Astrocyte (in vitro differentiated cells and primary cell): ENCODE measurements at places on chromosomes 6 and 20.
A peak's percentile ranks its signal among the peaks of the same experiment; 100 is the strongest.

DNA sequence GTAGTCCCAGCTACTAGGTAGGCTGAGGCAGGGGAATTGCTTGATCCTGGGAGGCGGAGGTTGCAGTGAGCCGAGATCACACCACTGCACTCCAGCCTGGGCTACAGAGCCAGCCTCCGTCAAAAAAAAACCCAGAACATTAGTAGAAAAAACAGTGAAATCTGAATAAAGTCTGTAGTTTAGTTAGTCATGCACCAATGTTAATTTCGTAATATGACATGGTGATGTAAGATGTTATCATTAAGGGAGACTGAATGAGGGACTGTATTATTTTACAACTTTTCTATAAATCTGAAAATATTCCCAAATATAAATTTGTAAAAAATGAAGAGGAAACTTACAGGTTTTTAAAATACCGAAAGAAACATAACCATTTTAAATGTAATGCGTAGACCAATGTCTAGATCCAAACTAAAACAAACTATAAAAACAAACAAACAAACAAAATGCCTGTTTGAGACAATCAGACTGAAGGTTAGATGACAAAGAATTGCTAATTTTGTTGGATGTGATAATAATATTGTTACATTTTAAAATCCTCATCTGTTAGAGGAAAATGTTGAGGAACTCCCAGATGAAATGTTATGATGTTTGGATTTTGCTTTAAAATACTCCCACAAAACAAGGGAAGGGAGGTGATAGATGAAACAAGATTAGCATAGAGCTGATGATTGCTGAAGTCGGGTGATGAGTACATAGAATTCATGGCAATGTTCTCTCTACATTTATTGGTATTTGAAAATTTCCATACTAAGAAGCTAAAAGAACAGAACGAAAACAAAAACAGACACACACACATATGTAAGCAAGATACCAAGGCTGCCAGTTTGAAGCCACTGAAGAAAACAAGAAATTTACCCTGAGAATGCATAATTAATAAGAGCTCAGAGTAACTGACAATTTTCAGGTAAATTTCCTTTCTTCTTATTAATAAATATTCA, 1.8 kb downstream of the GSTA4 start:
- DNase-seq: peak; percentile 44

GRCh38 chr20:35284992-35285805, 627 bp upstream of the EIF6 start:
- DNase-seq: no peak

- DNase-seq: no peak
Measured at GRCh38 chr20:32972181-32973076, 31.8 kb downstream of the SUN5 start.

GRCh38 chr20:44033344-44033743, 118.7 kb downstream of the TOX2 start:
- no peak for DNase-seq

- DNase-seq: peak; percentile 84
Measured at GRCh38 chr6:15417811-15418210, 171.9 kb downstream of the JARID2 start.

GRCh38 chr20:57870597-57871236, 160.9 kb upstream of the PMEPA1 start:
- DNase-seq: no peak

DNA sequence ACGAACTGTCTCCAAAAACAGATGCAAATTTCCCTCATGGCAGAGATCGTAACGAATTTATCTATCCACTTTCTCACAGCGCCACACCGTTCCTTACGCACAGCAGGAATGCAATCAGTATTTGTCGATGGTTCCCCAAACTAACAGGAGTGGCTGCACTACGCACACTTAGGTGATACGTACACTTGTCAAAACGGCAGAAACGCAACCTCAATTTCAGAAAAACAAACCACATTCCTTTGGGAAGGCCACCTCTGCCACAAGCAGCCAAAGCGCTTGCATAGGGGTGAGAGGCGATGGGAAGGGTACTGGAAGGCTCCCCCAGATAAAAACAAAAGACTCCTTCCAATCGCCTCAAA, 638 bp downstream of the MDN1 start:
- DNase-seq: peak; percentile 46

DNA sequence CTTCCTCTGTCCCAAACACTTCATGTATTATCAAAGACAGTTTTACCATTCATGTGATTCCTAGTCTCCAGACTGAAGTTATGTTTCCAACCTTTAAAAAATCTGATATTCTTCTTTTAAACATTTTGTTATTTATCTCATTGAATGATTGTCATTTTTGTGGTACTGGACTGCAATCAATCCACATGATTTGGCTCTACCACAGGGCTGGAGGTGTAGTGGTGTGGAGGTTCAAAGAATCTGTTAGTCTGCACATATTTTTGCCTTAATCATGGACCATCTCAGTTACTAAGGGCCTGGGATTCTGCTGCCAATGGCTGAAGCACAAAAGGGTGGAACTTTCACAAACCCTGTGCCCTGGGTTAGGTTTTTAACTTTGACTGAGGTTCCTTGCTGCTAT, 164.1 kb upstream of the JAG1 start:
- peak; percentile 61 for DNase-seq

DNA sequence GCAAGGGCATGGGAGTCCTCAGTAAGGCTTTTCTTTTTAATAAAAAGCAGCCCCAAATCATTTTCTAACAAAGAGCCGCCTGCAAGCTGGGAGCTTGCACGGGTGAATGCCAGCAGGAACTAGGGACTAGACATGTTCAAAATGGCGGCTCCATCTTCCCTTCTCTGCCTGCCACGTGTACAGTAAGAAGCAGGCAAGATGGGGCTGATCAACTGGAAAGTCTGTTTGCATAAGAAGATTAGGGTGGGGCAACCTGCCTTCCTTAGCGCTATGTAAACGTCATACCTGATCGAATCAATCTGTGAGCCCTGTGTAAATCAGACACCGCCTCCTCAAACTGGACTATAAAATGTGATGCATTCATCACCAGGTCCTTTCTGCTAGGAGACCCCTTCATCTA, 299.4 kb upstream of the SOX4 start:
- no peak for DNase-seq

- DNase-seq: no peak
Measured at GRCh38 chr20:35641743-35642142, 23.0 kb downstream of the CPNE1 start.

- no peak for DNase-seq
Measured at GRCh38 chr6:71766146-71766760, 120.1 kb upstream of the RIMS1 start.

DNA sequence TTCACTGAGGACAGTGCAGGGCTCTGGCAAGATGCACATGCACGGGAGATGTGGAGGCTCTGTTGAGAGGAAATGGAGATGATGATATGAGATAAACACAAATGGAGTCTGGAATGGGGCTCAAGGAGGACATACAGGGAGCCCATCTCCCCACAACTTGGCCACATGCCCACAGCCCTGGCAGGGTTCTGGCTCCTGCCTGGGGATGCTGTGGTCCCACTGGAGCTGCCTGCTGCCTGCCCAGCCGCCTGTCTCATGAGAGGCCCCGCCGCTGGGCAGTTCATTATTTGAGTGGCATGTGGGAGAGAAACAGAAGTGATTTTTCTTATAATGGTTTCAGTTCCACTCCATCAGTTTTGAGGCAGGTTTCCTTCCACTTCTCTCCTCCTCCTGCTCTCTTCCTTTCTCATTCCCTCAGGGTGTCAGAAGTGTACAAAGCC, 133.6 kb upstream of the TRAF3IP2 start:
- DNase-seq: no peak

GRCh38 chr20:33685328-33686099, 671 bp downstream of the E2F1 start:
- DNase-seq: no peak

DNA sequence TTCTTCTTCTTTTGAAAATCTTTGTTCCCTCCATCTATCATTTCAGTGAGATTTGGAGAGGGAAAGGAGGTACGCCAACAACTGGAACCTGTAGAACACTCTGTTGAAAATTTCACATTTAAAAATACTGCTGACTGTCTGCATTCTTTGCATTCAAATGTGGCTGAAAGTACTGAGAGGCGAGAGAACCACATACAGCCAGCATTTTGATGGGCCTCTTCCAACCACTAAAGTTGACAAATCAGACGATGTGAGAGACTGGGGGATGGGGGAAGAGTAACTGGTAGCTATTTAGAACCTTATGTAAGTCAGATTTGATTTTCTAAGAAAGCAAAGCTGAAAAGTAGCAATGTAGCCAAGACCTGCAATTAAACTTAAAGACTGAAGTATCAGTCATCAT, 77.5 kb downstream of the FKBP5 start:
- peak; percentile 87 for DNase-seq

GRCh38 chr6:12769556-12770256, 53.1 kb downstream of the PHACTR1 start:
- peak; percentile 23 for DNase-seq

GRCh38 chr6:51509597-51509996, 577.8 kb downstream of the PKHD1 start:
- no peak for DNase-seq

- DNase-seq: no peak
Measured at GRCh38 chr6:64522859-64523258, 887.3 kb downstream of the PHF3 start.

DNA sequence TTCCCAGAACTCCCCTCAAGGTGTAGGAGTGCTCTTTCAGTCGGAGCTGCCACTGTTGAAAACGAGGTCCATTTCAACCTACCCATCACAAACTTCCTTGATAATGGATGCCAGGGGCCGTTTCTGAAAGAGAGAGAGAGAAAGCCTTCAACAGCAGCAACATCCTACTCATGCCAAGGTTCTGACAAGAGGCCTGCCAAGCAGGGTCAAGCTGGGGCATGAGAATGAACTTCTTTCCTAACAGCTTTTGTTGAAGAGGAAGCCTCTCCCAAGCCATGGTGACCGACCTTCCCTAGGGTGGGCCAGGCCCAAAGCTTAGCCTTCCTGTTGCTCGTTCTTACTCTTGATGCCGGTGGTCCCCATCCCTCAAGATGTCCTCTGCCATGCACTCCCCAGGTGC, 12.4 kb downstream of the ELMO2 start:
- no peak for DNase-seq

GRCh38 chr20:24950128-24950835, 1.2 kb downstream of the CST7 start:
- DNase-seq: no peak

DNA sequence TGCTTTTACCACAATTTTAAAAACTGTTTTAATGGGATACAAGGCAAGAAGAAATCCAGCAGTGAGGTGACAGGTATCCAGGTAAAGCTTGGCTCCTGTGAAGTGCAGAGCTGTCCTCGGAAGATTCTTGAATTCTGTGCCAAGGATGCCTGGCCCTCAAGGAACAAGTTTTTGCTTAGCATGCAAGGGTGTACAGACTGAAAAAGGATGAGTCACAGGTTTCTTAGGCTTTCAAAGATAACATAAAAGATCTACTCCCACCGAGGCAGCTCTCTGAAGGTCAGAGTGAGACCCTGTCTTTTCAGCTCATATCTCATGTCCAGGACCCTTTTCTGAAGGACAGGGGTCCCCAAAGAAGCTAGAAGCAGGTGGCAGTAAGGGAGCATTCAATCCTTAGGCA, 83.3 kb downstream of the CHD6 start:
- DNase-seq: peak; percentile 37

DNA sequence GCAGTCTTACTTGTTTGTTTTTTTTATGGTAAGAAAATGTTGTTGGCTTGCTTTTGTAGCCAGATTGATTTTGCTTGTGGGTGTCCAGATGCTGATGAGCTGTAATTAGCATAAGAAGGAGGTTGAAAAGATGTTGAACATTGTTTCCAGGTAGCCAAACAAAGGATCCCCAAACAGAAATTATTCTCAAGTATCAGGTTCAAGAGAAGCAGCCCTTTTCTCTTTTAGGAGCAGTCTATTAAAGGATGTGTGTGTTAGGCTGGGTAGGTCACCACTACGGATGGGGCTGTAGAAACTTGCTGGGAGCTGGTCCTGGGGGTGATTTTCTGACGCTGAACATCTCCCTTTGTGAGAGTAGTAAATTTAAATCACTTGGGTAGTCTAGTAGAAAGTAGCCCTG, 86.9 kb upstream of the VSTM2L start:
- no peak for DNase-seq

- DNase-seq: no peak
Measured at GRCh38 chr20:51711426-51711825, 56.8 kb downstream of the ATP9A start.

DNA sequence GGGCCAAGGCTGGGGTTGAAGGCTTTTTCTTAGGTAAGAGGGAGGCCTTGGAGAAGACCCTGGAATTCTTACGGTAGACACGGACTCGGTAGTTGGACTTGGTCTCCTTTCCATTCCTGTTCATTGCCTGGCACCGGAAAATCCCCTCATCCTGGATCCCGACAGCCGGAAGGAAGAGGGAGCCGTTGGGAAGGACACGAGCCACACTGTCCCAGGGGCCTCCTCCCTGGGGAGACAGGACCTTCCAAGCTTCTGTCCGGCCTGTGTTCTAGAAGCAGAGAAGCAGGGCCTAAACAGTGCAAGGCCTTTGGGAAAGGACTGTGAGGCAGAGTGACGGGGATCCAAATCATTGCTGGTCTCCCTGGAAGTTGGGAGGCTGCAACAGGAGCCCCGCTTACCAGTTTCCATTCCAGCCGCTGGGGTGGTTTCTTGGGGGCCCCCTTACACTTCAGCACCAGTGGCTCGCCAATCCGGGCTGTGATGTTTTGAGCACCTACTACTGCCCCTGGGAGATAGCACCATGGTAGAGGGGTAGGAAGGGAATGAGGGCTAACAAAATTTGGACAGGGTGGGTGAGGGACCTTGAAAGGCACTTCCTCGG, 470 bp downstream of the AGER start:
- DNase-seq: no peak

DNA sequence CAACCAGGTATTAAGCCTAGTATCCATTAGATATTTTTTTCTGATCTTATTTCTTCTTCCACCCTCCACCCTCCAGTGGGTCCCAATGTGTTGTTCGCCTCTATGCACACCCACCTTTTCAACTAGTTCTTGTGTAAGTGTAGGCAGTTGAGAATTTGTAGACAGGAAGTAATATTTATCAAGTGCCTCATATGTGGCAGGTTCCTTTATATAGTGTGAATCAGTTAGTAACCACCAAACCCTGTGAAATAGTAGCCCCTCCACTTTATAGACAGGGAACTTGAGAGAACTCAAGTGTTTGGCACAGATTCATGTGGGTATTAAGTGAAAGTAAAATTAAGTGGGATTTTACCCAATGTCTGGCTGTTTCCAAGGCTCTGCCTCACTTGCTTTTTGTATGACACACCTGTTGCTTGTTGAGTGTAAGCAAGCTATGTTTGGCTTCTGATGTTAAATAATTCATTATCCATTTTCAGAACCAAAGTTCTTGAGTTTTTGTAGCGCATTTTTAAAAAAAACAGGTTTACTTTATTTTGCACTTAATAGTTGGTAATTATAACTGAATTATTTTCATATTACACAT, 24.8 kb downstream of the AFDN start:
- DNase-seq: peak; percentile 30

- DNase-seq: no peak
Measured at GRCh38 chr6:10315658-10316372, 99.1 kb downstream of the TFAP2A start.

DNA sequence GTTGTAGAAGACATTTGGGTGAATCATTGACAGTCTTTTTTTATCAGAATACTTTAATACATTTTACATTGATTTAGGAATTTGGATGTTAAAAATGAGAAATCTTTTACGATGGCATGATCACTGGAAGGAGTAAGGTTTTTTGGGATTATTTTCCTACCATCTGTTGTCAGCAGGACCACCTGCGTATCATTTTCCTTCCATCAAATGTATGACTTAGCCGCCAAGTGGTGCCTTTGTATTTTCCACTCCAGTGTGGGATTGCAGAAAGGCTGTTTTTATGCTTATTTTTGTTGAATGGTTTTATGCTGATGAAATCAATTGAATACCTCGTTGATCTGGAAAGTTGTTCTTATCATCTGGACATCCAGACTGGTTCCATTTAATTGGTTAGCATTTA, 35.8 kb downstream of the AKAP12 start:
- no peak for DNase-seq
